Activated CD8-positive, alpha-beta memory T cell treated with anti-CD3 and anti-CD28 coated beads, Interleukin-2, amount 10 ng/mL, durations not matched to agents 7 days and 5 days (primary cell): ENCODE measurements at places on chromosomes 7 and 10. TPM values are rescaled to one million over a fixed set of nuclear protein-coding genes. Genes with fewer than 3 reads are reported as not detected.

The LMBR1 gene
- 69.8 TPM for total RNA-seq

The SLC26A3 gene
- total RNA-seq = not detected

The TRDMT1 gene
- total RNA-seq = 9.2 TPM

The EBLN1 gene
- not detected for total RNA-seq

The CPXM2 gene
- not detected for total RNA-seq

The RNF32 gene
- 2.9 TPM for total RNA-seq

The ADGRA1 gene
- not detected for total RNA-seq

DNA sequence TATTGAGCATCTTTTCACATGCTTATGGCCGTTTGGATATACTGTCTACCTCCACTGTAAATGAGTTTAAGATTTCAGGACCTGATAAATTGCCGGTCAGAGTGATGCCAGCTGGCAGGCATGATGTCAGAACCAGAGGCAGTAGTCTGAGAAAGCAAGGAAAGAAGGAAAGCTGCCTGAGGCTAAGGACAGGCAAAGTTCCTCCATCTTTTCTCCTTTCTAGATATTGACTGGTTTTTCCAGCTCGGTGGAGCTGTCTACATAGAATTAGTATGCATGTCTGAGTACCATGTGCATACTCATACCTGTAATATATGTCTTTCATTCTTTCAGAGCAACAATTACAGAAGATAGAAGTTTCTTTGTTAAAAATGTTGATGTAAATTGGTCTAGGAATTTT is 52.3 kb downstream of the CDCA7L start:
- peaks cover 12% of the 10 kb centered on the region for H3K4me1 ChIP-seq
- no peak overlapping the region for H3K27ac ChIP-seq
- no peaks in the 10 kb centered on the region for H3K27me3 ChIP-seq
- no peak for DNase-seq
- no peak overlapping the region for H3K4me3 ChIP-seq

DNA sequence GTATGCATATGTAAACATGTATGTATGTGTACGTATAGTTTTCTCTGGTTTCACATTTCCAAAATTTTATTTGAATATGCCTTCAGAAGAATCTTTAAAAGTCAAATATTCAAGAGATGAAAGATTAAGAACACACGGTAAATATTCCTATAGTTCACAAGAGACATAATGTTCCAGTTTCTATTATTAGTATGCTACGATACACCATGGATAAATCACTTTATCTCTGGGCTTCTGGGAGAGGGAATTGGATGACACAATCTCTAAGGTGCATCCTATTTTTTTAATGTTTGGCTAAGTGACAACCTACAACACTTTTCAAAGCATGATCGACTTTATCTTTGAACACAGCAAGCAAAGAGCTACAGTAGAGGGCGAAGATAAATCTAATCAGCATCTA is 13.8 kb downstream of the TM9SF3 start:
- H3K4me1 ChIP-seq = peaks cover 13% of the 10 kb centered on the region
- DNase-seq = no peak
- no peaks in the 10 kb centered on the region for H3K27me3 ChIP-seq
- no peak overlapping the region for H3K27ac ChIP-seq

DNA sequence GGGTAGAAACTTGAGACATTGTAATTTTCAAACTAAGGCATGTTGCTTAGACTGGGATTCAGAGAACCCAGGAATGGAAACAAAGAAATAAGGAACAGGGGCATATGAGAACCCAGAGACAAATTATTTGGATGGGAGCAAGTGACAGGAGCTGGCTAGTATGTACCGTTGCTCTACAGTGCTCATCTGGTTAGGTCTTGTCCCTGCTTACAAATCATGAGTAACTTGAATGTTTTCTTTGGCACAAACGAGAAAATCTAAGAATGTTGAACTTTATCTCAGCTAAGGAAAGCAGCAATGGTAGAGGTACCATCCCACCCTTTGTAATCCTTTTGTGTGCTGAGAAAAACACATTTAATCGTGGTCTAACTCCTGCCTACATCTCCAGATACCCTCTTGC is 116.0 kb upstream of the IMMP2L start:
- no peaks in the 10 kb centered on the region for H3K36me3 ChIP-seq
- DNase-seq = no peak
- no peak overlapping the region for H3K4me3 ChIP-seq
- no peaks in the 10 kb centered on the region for H3K4me1 ChIP-seq

- peaks cover 9% of the 10 kb centered on the region for H3K4me1 ChIP-seq
- no peaks in the 10 kb centered on the region for H3K36me3 ChIP-seq
- DNase-seq = no peak
Measured at GRCh38 chr7:25659841-25660240, 431.6 kb upstream of the NPVF start.

DNA sequence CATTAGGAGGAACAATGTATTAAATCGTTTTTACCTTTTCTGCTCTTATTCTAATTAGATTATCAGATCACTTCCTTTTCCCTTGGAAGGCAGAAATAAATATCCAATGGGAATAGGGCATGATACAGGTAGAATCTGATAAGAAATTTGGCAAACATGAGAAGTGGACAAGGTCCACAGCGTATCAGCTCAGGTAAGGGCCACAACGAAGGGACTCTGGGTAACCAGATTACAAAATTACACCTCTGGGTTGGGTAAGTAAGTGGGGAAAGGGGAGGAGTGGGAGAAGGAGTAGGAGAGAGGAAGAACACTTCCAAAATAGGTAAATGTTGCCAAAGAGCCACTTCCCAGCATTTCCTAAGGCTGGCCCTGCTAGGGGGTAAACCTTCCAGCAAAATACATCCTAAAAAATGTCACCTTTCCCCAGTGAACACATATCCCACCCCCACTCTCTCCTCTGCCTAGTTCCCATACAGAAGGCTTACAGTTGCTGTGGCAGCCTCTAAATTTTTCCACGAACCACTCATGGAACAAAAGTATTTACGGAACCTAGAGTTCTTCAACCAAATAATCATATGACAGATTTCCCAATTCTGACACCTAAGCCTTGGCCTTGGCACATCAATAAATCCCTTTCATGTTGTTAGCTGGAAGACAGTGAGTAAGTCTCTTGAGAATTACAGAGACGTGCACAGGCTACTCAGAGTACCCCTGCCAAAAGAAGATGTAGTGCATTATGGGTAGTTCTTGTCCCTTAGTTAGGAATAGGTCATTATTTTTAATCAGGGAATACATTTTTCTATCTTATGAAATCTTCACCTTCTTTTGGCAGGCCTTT is 51.5 kb upstream of the DLX6 start:
- H3K36me3 ChIP-seq = no peaks in the 10 kb centered on the region
- H3K4me3 ChIP-seq = no peak overlapping the region
- no peak for DNase-seq
- H3K4me1 ChIP-seq = no peaks in the 10 kb centered on the region
- no peak overlapping the region for H3K27ac ChIP-seq

DNA sequence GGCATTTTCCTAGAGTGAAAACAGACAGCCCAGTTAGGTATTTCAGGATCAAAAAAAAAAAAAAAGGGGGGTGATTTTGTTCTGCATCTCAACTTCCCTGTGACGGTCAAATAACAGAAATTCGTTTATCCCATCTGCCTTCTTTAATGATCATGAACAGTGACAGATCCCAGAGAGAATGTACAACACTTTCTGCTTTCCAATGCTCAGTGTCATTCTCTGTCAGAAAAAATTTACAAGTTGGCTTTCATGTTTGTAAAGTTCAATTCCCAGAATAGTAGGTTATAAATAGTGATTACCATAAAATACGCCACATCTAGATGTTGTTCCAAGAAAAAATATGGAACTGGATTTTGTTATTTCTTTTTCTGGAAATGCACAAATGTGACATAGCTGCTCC is 1013.2 kb upstream of the PHF14 start:
- no peak overlapping the region for H3K27ac ChIP-seq
- H3K4me1 ChIP-seq = no peaks in the 10 kb centered on the region
- H3K36me3 ChIP-seq = no peaks in the 10 kb centered on the region

DNA sequence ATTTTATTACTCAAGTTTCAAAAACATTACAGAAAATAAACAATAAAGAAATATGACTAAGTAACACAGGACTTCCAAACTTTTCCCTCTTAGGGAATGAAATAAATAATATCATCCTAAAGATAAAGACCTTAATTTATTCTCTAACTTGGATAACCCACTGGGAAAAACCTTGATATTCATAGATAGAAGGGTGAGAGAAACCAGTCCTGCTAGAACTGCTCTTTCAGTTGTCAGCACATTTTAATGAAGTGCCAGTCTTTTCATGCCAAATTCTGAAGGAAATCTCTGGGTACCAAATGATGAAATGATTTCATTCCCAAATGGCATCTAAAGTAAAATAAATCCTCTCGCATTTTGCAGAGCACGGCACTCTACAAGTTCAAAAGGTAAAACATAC is 114.5 kb upstream of the SMIM30 start:
- no peak for DNase-seq
- no peaks in the 10 kb centered on the region for H3K27me3 ChIP-seq
- H3K27ac ChIP-seq = no peak overlapping the region

DNA sequence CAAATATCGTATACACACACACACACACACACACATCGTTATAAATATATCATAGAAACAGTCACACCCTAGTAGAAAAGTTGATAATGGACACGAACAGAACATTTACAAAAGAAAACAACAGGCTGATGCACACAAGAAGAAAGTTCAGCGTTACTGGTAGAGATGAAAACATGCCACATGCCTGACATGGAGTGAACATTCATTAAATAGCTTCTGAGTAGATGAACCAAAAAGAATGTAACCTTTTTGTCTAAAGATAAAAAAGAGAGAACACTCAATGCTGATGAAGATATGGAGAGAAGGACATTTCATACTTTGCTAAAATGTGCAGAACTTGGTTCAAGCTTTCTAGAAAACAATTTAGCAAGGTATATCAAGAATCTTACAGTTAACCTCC is 173.4 kb upstream of the KLF14 start:
- H3K4me1 ChIP-seq = peaks cover 85% of the 10 kb centered on the region
- H3K4me3 ChIP-seq = no peak overlapping the region
- peak overlapping the region; percentile 47 for H3K27ac ChIP-seq
- no peaks in the 10 kb centered on the region for H3K27me3 ChIP-seq
- DNase-seq = no peak
- H3K36me3 ChIP-seq = peaks cover 61% of the 10 kb centered on the region

DNA sequence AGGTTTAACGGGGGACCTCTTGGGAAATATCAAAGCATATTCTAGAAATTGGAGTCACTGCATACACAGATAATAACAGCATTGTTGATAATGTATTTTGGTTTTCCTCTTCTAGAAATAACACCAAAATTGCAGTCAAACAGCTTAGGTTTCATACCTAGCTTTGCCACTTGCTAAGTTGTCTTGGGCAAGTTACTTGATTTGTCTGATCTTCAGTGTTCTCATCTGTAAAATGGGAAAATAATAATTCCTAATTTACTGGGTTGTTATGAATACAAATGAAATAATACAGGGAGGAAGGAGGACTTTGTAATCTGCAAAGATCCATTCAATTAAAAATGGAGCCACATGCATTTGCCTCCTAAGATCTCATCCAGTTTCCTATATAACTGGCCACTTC is 20.3 kb upstream of the NUP205 start:
- H3K27ac ChIP-seq = no peak overlapping the region
- DNase-seq = no peak
- peaks cover 26% of the 10 kb centered on the region for H3K27me3 ChIP-seq
- no peaks in the 10 kb centered on the region for H3K4me1 ChIP-seq

GRCh38 chr10:133259602-133259989 is 17.1 kb downstream of the ADAM8 start:
- peaks cover 61% of the 10 kb centered on the region for H3K4me1 ChIP-seq
- H3K36me3 ChIP-seq = peaks cover 7% of the 10 kb centered on the region
- no peaks in the 10 kb centered on the region for H3K27me3 ChIP-seq
- H3K27ac ChIP-seq = peak overlapping the region; percentile 88
- H3K4me3 ChIP-seq = peak overlapping the region; percentile 55

DNA sequence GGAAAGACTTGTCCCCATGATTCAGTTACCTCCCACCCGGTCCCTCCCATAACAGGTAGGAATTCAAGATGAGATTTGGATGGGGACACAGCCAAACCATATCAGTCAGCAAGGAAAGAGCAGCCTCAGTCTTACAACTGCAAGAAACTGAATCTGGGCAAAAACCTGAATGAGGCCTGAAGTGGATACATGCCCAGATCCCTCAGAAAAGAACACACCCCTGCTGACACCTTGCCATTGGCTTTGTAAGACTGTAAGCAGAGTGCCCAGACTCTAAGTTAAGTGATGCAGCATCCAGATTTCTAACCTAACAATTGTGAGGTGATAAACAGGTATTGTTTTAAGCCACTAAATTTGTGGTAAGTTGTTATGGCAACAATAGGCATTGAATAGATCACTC is 670.8 kb downstream of the SORCS1 start:
- no peaks in the 10 kb centered on the region for H3K36me3 ChIP-seq
- DNase-seq = no peak
- no peak overlapping the region for H3K4me3 ChIP-seq
- no peak overlapping the region for H3K27ac ChIP-seq
- H3K4me1 ChIP-seq = no peaks in the 10 kb centered on the region
- H3K27me3 ChIP-seq = no peaks in the 10 kb centered on the region

GRCh38 chr7:85573844-85574243 is 387.0 kb upstream of the SEMA3D start:
- no peaks in the 10 kb centered on the region for H3K36me3 ChIP-seq
- H3K27ac ChIP-seq = no peak overlapping the region
- no peaks in the 10 kb centered on the region for H3K4me1 ChIP-seq
- H3K4me3 ChIP-seq = no peak overlapping the region

DNA sequence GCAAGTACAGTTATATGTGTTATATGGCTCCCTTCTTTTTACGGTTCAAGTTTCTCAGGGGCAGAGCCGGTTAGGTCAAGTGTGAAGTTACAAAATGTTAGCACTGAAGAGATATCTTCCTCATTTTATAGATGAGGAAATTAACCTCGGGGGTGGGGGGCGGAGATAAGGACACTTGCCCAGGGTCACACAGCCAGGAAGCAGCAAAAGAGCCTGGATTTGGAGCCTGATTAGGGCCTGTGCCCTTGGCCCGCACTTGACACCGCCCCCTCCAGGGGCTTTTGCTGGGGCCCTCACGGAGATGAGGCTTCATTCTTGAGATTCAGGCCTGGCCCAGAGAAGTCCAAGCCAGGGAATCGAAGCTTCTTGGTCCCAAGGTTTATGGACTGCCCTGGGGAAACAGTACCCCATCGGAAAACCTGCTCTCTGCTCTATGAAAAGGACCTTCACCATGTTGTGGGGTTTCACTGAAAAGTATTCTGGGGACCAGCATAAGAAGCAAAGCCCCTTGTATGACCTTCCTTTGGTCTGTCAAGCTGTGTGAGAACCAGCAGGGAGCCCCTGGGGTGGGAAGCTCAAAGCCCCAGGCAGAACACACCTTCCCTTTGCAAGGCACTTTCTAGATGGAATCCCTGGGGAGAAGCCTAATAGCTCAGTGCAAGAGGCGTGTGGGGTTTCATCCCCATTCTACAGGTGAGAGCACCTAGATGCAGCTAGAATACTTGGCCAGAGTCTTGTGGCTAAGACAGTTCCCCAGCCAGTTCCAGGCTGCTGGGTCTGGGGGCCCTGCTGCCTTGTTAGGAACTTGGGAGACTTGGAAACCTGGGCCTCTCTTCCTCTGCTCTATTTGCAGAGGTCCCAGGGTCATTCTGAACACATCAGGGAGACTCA is 21.9 kb downstream of the UNC5B start:
- no peaks in the 10 kb centered on the region for H3K4me1 ChIP-seq
- peaks cover 3% of the 10 kb centered on the region for H3K27me3 ChIP-seq
- no peaks in the 10 kb centered on the region for H3K36me3 ChIP-seq
- DNase-seq = no peak
- H3K27ac ChIP-seq = no peak overlapping the region
